CD4-positive, alpha-beta T cell treated with Interleukin-15 for 1 hour (primary cell): ENCODE measurements at places on chromosomes 11 and 22.
A peak's percentile ranks its signal among the peaks of the same experiment; 100 is the strongest.

- no peak for DNase-seq
These were observed 6.9 kb upstream of the PHOX2A start for GRCh38 chr11:72250661-72251464.

- no peak for DNase-seq
These were observed 1795.4 kb downstream of the LRRC4C start for GRCh38 chr11:39664023-39664422.

DNA sequence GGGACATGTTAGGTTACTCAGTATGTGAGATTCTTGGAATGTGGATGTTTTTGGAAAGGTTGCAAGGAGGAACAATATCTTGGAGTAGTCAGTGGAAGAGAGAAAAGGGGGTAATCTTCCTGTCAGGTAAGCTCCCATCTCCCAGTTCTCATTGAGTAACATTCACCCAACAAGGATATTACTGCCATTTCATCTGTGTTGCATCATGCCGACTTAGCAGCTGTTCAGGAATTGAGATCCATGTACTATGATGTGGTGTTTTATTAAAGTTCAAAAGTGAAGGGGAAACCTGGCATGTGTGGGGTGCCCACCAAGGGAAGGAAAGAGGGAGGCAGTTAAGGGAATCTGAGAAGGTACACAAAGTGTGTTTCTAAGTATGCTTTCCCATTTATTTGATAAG, 58.4 kb upstream of the RASSF10 start:
- no peak for DNase-seq

GRCh38 chr22:28016781-28017557, 97.9 kb upstream of the PITPNB start:
- DNase-seq = peak; percentile 10

DNA sequence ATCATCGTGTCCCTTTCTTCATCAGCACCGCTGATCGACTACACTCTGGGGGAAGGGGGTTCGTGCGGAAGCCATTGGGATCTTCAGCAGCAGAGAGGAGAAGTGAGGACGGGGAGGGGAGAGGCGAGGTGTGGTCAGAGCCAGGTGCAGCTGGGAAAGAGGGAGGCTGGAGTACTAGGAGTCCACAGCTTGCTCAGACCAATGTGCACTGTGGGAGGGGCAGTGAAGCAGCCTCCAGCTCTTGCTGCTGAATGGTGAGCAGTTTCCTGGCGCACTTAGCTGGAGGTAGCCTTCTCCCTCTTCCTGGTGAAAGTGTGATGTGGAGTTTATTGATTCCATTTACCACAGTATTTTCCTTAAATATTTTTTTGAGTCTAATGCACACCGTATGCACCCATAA, 99.0 kb upstream of the NECTIN1 start:
- DNase-seq = no peak

- DNase-seq = no peak
These were observed 584.3 kb downstream of the BRD1 start for GRCh38 chr22:49243335-49243734.

GRCh38 chr11:10272132-10272531, 21.9 kb downstream of the SBF2 start:
- DNase-seq = no peak

DNA sequence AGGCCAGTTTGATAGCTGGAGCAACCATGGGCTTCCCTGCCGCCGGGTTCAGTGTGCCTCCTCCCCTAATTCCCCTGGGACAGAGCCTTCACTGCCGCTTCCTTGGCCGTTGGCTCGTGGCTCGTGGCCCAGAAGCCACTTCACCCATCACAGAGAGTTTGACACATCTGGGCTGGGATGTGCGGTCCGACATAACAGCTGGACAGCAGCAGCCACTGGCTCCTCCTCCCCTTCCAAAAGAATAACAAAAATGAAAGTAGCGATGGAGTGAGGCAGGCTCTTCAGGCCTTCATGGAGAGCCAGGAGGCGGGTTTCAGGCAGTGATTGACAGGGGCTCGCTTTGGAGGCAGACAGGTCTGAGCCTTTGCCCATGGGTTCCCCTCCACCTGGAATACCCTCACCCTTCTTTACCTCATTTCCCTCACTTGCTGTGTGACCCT, 8.2 kb downstream of the CREB3L1 start:
- no peak for DNase-seq

DNA sequence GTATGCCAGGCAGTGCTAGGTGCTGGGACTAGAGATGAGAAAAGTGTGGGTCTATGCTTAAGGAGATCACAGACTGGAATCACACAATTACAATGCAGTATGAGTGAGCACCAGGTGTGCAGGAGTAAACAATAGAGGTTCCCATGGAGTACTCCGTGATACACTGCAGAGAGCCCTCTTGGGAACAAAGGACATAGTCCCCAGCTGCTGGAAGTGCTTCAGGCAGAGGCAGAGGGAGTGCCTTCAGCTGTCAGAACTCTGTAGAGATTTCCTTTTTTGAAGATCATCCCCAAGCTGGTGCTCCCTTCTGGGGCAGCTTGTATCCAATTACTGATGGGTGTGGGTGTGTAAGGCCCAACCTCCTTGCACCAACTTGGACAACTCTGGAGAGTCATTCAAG, 143.5 kb upstream of the PLET1 start:
- no peak for DNase-seq

- DNase-seq = no peak
These were observed 217.9 kb upstream of the MTNR1B start for GRCh38 chr11:92751594-92751993.

DNA sequence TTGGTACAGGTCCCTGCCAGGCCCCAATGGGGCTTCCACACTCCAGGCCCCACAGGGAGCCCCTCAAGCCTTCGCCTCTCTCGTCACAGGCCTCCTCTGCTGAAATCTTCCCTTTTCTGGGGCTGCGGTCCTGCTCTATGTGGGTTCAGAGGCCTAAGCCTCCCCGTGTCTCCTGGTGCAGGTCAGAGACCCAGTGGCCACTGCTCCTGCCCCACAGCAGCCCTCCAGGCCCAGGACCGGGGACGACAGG, 5.9 kb upstream of the IFITM3 start:
- no peak for DNase-seq

DNA sequence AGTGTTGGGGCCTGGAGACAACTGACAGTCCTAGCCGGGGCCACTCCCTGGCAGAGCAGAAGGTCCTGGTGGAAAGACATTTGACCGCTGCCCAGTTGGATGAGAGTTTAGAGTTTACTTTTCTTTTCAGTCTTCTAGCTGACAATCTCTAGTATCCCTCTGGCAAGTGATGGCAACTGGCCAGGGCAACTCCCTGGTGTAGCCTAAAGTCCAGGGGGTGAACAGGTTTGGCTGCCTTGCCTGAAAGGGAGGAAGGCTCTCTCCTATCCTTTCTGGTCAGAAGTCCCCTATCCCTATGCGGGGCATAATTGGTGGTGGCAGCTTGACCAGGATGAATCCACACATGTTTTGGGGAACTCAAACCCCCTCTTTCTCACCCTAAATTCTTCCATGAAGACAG, 16.8 kb upstream of the MSANTD2 start:
- no peak for DNase-seq

DNA sequence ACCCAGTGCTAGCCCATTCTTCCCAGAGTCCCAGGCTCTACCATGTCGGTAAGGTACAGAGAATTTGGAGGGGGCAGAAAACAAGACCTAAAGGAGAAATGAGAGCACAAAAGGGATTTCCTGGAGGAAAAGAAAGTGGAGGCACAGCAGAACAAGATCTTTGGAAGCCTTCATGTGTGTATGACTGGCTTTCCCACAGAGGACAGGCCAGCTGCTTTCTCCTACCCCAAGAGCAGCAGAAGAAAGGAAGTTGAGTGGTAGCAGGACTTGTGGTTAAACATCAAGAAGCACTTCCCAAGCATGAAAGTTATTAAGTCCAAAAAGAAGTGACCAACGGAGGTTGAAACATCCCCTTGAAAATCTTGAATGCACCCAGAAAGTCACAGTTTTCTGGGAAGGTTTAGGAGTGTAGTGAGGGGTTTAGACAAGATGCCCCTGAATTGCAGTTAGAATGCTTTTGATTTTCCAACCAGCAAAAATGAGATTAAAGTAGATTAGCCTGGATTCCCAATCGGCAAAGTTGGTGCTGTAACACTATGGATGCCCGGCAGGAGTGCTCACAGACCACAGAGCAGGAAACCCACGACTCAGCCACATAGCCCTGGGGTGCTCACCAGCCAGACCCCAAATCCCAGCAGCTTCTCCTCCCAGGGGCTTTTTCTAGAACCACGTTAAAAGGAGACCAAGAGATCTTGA, 608 bp downstream of the TMPRSS13 start:
- DNase-seq = no peak

- peak; percentile 84 for DNase-seq
These were observed 2.8 kb downstream of the CHADL start for GRCh38 chr22:41237707-41238569.

- no peak for DNase-seq
These were observed 113.7 kb downstream of the INSC start for GRCh38 chr11:15228331-15228849.

GRCh38 chr11:13327421-13327820, 49.8 kb downstream of the BMAL1 start:
- no peak for DNase-seq

DNA sequence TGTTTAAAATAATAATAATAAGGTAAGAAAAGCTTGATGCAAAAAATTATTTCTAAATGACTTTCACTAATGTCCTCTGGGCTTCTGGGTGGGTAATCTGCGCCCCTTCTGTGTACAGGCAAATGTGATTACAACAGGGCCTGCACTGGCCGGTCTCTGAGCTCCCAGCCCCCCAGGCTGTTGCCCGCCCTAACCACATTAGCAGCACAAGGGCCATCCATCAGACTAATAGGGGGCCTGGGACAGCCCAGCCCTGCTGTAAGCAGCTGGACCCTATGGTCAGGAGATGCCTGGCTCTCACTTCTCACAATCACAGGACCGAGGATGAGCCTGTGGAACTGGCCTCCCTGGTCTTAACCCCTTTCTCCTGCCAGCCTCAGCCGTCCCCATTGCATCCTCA, 388.4 kb downstream of the BUD13 start:
- no peak for DNase-seq
